ENCODE measurements at places on chromosomes 4 and X.

- no peak for DNase-seq
Measured at GRCh38 chr4:94014484-94015136, 186.1 kb downstream of the ATOH1 start.

DNA sequence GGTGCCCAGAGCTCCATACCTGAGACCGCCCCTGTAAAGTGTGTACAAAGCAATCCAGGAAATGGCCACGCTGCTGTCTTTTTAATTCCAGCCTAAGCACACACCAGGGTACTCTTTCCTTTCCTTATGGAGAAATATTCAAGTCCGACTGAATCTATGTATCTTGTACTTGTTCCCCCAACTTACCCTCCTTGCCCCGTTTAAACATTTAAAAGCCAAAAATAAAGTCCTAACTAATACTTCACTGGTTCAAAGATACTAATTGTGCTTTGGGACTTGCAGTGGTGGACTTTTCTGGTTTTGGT, 731 bp upstream of the AMMECR1 start:
- no peak for DNase-seq

- DNase-seq, result no peak
Measured at GRCh38 chr4:111650674-111651086, 494.6 kb upstream of the FAM241A start.

DNA sequence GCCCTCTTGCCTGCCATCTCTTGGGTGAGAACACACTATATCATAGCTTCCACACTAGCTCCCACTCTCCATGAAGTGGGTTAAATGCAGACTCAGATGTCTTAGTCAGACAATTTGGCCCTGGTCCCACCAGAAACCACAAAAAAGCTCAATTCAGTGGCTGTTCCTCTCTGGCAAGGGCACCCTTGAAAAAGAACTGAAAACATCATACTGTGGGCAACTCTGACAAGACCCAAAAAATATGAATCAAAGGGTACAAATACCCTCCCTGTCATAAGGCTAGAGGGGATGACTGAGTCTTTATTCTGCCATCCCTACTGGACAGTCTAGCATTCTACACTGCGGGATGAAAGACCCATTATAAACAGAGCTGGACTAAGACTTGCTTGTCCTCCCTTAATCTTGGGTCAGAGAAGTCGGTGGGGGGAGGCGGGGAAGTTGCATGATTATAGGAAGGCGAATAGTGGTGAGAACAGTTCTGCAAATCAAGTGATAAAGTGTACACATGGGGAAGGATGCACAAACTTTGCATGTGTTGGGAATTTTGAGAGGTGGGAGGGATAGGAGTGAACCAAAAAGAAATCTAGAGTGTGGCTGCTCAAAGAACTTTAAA, 172.1 kb downstream of the OPHN1 start:
- DNase-seq, result no peak

GRCh38 chr4:17785858-17786257, 4.4 kb upstream of the FAM184B start:
- no peak for DNase-seq

Data from left hindlimb (tissue), 1 donor.